ENCODE measurements at places on chromosomes 3 and 15.

GRCh38 chr15:67928666-67929065 lies 88.8 kb upstream of the RNU6-1 start:
- DNase-seq = no peak

DNA sequence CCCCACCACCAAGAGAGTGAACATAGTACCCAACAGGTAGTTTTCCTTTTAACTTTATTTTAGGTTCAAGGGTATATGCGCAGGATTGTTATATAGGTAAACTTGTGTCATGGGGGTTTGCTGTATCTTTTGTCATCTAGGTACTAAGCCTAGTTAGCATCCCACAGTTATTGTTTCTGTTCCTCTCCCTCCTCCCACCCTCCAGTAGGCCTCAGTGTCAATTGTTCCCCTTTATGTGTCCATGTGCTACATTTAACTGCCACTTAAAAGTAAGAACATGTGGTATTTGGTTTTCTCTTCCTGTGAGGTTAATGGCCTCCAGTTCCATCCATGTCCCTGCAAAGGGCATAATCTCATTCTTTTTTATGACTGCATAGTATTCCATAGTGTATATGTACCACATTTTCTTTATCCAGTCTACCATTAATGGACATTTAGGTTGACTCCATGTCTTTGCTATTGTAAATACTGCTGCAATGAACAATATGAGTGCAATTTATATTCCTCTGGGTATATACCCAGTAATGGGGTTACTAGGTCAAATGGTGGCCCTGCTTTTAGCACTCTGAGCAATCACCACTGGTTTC lies 66.2 kb downstream of the ST3GAL6 start:
- DNase-seq = no peak

DNA sequence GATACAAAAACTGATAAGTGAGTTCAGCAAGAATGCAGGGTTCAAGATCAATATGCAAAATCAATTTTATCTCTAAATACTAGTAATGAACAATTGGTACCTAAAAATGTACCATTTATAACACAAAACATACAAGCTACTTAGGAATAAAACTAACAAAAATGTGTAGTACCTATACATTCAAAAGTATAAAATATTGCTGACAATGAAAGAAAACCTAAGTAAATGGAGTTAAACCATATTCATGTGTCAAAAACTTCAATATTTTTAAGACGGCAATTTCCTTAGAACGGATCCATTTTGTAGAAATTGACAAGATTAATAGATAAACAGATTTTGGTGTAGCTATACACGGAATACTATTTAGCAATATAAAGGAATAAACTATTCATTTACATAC lies 343.1 kb upstream of the CCDC54 start:
- DNase-seq = no peak

DNA sequence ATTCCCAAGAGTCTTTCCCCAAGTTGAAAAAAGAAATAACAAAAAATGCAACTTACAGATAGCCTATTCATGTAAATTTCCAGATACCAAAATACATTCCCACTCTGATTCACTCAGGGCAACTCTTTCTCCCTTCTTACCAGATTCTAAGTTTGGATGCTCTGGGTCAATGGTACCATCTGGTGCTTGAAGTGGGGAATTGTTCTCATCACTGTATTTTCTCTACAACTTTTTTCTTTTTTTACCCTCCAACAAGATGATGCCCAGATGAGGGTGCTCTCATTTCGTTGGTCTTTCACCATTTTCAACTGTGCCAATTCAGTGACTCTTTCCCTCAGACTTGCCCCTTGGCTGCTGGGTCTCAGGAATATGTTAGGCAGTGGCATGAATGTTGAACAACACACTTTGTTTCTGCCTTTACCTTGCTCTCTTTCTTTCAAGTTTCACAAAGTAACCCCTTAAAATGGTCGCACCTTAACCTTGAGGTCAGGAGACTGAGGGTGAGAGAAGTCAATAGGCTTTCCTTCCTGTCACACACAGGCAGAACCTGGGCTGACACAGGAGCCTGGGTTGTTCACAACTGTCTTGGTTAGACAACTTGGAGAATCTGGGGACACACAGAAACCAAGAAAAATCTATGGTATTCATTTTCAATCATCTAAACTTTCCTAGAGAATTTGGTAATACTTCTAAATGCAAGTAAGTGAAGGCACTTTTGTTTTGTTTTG lies 330.7 kb upstream of the SLCO3A1 start:
- no peak for DNase-seq

GRCh38 chr3:24730173-24730572 lies 235.5 kb upstream of the THRB start:
- no peak for DNase-seq

DNA sequence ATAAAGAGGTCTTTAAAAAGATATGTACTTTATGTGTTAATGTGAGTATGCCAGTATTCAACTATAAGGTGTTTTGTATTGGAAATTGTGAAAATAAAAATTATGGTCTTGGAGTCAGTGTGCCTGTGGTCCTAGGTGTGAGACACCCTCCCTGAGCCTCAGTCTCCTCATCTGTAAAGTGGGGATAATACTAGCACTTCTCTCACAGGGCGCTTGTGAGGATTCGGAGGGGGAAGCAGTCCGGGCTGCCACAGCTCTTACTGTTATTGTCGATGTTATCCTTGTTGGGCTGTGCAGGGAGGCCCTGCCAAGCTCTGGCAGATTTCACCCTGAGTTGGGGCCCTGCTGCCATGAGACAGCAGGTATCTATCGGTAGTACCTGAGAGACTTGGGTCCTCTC lies 26.7 kb upstream of the FBLN2 start:
- DNase-seq = no peak

GRCh38 chr3:81998139-81998755 lies 236.8 kb upstream of the GBE1 start:
- DNase-seq = no peak

GRCh38 chr3:127371334-127371733 lies 83.5 kb upstream of the PRR20G start:
- no peak for DNase-seq

DNA sequence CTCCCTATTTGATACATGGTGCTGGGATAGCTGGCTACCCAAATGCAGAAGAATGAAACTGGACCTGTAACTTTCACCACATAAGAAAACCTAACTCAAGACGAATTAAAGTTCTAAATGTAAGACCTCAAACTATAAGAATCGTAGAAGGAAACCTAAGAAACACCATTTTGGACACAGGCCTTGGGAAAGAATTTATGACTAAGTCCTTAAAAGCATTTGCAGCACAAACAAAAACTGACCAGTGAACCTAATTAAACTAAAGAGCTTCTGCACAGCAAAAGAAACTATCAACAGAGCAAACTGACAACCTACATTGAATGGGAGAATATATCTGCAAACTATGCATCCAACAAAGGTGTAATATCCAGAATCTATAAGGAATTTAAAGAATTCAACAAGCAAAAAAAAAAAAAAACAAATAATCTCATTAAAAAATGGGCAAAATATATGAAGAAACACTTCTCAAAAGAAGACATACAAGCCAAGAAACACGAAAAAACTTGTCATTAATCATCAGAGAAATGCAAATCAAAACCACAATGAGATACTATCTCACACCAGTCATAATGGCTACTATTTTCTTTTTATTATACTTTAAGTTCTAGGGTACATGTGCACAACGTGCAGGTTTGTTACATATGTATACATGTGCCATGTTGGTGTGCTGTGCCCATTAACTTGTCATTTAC lies 37.0 kb downstream of the HDGFL3 start:
- no peak for DNase-seq

DNA sequence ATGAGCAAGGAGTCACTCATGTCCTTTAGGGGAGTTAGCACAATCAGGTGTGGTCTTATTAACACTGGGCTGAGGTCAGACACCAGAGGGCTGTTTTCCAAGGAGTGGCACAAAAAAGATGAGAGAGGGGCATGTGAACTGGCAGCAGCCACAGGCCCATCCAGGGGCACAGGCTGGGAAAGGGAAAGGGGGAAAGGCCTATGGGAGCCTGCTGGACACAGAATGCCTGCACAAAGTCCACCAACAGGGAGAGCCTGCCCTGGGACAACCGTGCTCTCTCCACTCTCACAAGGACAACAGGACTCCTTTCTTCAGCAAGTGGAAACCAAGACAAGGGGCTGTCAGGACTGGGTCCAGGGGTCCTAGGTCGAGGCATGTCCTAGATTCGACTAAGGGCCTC lies 109.6 kb downstream of the ADCY5 start:
- no peak for DNase-seq

GRCh38 chr15:99823346-99823745 lies 90.1 kb upstream of the LYSMD4 start:
- no peak for DNase-seq

DNA sequence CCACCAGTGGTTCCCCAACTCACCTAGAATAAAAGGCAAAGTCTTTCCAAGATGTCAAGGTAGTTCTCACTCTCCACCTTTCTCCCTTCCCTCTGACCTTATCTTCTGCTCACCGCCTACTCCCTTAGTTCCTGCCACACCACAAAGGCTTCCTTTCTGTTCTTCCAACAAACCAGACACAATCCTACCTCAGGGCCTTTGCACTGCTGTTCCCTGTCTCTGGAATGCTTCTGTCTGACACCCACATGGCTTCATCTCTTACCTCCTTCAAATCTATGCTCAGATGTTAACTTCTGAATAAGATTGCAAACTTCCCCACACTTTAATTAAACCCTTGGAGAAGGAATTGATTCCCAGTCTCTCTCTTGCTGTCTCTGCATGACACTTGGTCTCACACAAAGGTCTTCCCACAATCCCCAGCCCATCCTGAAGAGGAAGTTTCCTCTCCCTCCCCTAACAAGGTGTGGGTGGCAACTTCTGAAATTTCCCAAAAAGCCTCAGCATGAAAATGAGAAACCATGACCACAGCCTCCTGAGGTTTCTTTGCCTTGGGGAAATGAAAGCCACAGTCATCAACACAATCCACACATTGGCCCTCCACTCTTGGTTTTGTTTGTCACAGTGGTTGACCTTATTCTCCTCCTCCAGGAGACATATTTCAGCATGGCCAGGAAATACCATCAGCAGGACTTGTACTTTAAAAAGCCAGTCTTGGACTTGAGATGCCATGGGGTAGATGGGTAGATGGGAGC lies 3.0 kb upstream of the RYK start:
- no peak for DNase-seq

- DNase-seq = no peak
These were observed 32.7 kb downstream of the USF3 start for GRCh38 chr3:113663761-113664160.

DNA sequence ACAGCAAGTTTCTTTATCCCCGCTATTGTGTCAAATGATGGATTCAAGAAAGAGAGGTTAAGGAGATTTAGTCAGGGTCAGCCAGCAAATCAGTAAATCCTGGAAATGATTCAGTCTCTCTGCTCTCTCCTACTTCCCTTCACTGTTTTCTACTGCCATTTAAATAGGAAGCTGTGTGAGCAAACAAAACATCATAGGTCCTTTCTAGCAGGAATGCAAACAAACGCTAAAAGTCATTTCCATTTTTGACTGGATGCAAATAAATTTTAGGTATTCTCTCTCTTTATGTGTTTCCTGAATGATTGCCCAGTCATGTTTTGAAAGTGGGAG lies 299.4 kb upstream of the RORA start:
- no peak for DNase-seq

GRCh38 chr3:58535531-58536500 lies 1.2 kb downstream of the ACOX2 start:
- no peak for DNase-seq

DNA sequence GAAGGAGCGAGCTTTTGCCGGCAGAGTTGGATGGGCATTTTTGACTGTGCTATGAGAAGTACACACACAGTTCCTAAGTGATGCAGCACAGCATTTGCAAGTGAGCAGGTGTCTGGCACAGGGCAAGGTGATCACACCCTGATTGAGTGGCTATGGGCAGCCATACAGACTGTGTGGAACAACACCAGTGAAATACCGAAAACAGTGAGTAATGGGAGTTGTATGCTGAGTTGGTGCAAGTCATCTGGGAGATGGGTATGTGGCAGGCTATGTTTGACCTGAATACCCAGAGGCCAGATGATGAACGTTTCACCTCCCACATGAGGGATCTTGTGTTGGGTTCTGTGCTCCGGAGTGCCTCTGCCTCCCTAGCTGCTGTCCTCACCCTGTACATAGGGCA lies 53.5 kb upstream of the TIPARP start:
- DNase-seq = no peak

All from HS-5 (cell line).